ENCODE measurements at places on chromosomes 3 and 15.

GRCh38 chr3:116886202-116886893 is 176.8 kb downstream of the TUSC7 start:
- DNase-seq, result peak; percentile 30

- DNase-seq, result peak; percentile 22
Observed at GRCh38 chr15:38002883-38003477, 68.5 kb downstream of the TMCO5A start.

DNA sequence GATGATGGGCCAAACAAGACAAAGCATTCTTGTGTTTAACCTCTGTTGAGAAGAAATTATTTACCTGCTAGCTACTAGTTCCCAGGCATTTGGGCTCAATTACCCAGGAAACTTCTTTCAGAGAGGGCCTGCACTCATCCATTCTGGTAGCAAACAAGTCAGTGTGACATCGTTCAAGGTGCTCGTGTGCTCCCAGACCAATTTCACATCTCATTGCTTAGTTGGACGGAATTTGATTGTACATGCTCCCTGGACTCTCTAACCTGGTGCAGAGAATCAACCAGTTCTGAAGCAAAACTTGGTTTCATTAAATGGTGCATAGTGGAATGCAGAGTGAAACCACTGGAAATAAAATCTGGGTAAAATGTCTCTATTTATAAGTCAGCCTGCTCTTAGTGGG is 392.7 kb downstream of the LSAMP start:
- no peak for DNase-seq

DNA sequence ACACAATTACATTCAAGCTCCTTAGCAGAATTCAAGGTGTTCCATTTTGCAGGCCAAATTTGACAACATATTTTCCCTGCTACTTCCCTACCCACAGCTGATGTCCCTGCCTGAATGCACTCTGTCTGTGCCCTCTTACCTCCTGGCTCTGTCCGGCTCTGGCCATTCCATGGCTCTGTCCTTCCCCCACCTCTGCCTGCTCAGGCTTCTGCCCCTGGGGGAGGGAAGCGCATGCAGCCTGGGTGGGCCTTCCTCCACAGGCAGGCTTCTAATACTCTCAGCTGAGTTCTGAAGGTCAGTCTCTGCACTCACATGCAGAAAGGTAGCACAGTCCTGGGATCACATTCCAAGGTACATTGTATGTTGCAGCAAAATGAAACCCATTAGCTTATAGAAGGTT is 113.6 kb upstream of the CACNA2D3 start:
- no peak for DNase-seq

DNA sequence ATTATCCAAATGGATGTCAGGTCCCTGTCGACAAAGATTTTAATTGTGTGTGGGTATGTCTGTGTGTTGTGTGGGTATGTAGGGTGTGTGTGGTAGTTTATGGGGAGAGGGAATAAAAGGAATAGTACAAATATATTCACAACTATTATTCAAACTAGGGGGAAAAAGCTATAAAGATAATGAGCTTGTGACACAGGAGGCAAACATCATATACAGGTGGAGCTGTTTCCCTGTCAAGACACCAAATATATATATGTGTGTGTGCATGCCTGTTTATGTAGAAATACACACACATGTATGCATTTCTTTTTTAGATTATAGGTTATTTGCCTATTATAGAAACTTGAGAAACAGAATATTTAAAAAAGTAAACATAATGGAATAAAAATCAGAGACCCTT is 108.7 kb downstream of the CD47 start:
- DNase-seq, result no peak

GRCh38 chr3:50671331-50671730 is 3.4 kb upstream of the DOCK3 start:
- no peak for DNase-seq

DNA sequence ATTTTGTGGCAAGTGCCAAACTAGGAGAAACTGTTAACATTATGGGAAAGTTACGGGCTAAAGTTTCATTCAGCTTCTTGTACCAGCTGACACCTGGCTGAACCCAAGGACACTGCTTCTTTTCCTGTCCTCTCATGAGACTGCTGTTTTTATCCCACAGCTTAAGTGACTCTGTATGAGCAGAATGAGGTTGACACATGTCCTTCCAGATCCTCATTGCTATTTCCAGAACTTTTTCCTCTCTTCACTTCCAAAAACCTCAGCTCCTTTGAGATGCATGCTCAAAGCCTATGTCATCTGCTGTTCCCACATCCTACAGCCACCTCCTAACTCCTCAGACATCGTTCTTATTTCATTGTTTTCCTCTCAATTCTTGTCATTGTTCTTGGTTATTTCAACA is 183.6 kb downstream of the DCLK3 start:
- DNase-seq, result no peak

GRCh38 chr3:188320757-188321156 is 166.8 kb downstream of the LPP start:
- no peak for DNase-seq

DNA sequence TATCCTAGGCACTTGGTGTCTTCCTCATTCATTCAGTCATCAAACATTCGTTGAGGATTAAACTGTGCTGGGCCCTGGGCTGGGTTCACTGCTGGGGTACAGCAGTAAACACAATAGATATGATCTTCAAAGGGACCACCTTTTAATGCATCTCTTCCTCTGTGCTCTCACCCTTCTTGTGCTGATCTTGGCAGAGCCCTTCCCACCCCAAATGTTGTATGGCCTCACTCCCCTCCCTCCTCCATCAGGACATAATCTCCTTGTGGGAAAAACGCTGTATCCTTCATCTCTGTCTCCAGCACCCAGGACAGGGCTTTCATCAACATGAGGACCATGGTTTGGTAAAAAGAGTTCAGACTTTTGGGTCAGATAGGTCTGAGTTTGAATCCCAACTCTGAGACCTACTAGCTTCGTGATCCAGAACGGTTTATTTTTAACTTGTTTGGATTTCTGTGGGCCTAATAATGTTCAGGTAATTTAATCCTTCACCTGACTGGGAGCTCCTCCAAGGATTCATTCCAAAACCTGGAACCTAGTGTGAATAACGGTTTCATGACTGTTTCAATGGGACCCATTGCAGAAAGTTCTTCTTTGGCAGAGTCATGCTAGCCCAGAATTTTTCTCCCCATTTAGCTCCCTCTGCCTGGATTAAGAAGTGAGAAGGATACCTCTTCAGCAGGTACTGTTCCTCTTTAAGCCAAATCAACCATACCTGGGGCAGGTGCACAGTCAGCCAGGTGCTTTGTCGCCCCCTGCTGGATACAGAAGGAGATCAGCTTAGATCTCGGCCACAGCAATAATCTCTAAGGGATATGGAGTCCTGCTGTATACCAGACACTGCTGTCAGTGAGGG is 5.2 kb upstream of the WNT7A start:
- peak; percentile 74 for DNase-seq

GRCh38 chr3:41202834-41203345 is 3.6 kb downstream of the CTNNB1 start:
- no peak for DNase-seq

- DNase-seq, result no peak
Observed at GRCh38 chr3:147614210-147614609, 205.0 kb downstream of the ZIC1 start.

DNA sequence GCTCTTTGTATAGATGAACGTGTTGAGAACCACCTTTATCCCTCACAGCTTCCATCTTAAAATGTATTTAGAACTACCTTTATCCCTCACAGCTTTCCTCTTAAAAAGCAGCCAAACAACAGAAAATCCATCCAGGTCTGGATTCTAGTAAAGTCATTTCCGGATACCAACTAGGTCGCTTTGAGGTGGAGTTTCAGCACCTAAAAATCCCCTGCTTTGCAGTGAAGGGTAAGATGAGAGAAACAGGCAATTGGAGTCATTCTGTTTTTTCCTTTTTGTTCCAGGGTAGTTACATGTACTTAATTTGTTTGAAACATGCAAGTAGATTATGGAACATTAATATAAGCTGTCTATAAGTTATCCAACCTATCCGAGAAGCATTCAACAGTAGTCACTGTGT is 192.0 kb downstream of the UBE2E2 start:
- no peak for DNase-seq

GRCh38 chr3:50657816-50658215 is 16.9 kb upstream of the DOCK3 start:
- DNase-seq, result no peak

- DNase-seq, result peak; percentile 65
Observed at GRCh38 chr15:51649659-51650521, 27.3 kb upstream of the DMXL2 start.

DNA sequence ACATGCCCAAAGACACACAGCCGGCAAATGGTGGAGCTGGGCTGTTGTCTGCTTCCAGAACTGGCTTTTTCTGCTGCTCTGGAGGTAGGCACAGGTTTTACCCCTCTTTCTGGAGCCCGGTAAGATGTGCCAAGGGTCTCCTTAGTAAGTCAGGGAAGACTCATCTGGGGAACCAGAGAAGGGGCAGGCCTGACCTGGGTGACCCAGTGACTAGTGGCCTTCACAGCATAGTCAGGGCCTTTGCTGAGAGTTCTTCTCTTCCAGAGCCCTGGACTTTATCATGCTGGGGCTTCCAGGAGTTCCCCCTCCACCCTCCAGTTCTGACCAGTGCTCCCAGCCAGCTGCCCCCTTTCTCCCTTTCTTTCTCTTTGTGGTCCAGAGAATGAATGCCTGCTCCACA is 3.2 kb downstream of the CD276 start:
- DNase-seq, result no peak

GRCh38 chr3:52704611-52705437 is 767 bp downstream of the GLT8D1 start:
- DNase-seq, result peak; percentile 27

DNA sequence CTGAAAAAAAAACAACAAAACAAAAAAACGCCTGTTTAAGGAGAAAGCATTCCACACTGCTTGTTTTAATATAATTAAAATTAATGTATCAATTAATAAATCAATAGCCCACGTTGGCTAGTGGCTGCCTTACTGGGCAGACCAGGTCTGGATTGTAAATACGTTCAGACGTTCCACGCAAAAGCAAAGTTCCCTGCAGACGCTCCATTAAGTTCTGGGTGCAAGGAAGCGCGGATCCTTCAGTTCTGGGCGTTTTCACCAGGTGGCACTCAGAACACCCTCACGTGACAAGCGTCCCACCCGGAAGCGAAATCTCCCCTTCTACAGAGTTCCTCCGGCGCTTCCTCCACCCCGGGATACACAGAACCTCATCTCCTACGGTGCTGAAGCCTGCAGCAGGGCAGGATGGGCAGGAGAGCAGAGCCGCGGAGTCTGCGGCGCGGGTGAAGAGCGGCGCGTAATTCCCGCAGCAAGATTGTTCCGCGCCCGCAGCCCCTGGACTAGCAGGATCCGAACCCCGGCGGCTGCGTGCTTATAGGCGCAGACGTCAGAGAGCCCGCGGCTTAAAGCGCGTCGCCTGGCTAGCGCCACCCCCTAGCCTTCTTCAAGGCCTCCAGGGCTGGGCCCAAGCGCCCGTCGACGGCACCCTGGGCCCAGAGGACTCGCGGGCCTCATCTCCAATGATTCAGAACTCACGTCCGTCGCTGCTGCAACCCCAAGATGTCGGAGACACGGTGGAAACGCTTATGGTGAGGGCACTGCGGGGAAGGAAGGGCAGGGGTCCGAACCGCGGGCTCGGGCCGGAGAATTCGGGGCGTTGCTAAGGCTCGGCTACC is at the start of gene SLC25A38:
Gene SLC25A38, plus strand, starts transcription at position 326 of the 836 bp plus-strand sequence. Its CDS starts 355 bp downstream, at position 681.
- peak; percentile 90 for DNase-seq

DNA sequence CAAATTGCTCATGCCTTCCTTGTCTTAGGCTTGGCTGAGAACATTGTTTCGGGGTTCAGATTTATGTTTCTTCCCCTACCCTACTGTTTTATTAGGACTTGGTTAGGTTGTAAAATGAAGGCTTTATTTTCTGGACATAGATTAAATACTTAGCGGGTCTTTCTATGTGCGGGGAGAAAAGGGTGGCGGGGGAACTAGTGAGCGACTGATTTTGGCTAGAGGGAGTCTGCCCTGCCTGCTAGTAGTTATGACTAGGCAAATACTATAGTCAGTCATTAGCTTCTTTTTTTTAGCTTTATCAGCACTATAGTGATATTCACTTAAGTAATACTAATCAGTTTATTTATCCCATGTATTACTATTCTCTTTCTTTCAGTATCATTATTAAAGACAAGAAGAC is 3.6 kb downstream of the CADM2 start:
- no peak for DNase-seq

DNA sequence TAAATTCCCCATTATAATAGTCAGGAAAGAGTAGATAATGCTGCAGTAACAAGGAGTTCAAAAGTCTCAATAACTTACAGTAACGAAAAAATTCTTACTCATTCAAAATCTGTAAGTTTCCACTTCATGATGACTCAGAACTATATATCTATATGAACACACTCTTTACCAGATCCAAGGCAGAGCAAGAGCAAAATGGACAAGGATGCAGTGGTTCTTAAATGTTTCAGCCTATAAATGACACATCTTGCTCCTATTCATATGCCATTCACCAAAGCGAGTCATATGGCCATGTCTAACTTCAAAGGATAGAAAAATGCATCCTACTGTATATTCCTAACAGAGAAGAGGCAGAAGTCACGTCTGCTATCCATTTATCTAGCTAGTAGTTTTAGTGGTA is 787.7 kb downstream of the NAALADL2 start:
- DNase-seq, result no peak

DNA sequence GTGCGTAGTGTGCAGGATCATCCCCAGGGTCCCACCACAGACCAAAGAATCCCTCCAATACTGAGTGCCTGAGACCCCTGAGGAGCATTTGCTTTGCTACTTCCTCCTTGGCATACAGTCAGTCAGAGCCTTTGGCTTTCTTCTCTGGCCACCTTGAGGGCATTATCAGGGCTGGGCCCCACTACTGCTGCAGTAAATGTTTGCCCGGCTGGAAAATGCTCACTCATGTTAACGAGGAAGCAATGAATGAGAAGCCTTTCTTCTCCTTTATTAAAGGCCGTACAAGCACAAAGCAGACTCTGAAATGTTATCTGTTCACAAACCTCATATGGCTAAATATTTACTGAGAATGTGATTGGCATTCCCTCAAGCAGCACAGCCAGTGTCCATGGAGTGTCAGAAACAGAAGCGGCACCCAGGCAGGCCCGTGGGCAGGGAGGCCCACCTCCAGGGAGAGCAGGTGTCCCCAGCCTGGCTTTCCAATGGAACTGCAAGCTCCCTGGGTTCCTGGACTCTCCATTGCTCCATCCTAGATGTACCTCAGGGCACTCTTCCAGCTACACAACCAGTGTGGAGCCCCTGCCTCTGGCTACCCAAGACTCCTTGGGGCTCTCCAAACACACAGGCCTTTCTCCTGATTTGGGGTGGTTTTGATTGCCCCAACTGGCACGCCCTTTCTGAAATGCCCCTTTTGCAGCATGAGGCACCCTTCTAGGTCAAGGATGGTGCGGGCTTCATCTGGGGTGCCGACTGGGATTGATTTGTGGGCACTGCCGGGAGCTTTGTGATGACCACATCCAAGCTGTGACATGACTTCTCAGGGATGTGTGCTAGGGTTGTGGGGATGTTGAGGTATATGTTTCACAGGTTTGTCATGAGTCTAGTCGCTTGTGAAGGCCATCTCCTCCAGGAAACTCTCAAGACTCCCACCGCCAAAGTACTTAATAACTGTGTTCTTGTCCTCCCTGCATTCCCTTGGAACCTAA is 195.6 kb downstream of the FAM43A start:
- no peak for DNase-seq

- no peak for DNase-seq
Observed at GRCh38 chr3:178480795-178481194, 55.4 kb upstream of the KCNMB2 start.

Measured in germinal center (tissue), 1 donor.